ENCODE measurements at places on chromosomes 7 and 10.

GRCh38 chr10:117184821-117185220 is 12.5 kb upstream of the KCNK18 start:
- DNase-seq = no peak

- peak; percentile 78 for DNase-seq
These were observed 58.3 kb downstream of the CDHR3 start for GRCh38 chr7:106021151-106022067.

DNA sequence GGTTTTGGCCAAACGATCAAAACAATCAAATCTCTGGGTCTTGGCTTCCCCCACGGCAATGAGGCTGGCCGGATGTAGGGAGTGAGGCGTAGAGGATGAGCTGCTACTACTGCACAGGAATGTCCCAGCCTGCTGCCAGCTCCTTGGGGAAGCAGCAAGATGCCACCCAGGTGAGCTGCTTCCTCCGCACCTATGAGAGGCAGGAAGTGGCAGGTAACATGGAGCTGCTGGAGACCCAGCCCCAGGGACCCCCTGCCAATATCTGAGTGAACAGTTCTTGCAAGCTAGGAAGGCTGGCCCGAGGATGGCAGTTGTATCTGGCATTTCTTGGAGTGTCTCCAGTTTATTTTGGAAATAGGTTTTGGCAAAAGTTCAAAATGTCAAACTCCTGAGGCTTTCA is 413.5 kb downstream of the DNAJB6 start:
- no peak for DNase-seq

GRCh38 chr7:44148961-44149536 is 7.9 kb upstream of the MYL7 start:
- DNase-seq = no peak

DNA sequence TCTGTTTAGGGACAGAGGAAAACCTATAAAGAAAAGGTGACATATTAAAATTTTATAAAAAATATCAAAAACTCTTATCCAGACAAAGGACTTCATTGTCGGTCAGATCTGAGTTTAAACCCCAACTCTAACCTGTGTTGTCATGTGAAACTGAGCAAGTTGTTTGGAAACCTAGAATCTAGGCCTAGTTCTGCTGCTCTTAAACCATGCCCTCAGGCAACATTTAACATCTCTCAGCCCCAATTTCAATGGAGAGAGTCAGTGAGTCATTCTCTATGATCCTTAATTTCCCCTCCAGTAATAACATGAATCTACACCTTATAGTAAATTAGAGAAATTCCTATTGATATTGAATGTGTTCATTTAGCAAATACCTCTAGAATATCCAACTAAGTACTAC is 192.3 kb downstream of the IMMP2L start:
- no peak for DNase-seq

GRCh38 chr7:144133307-144133706 is 10.3 kb downstream of the OR2A14 start:
- DNase-seq = no peak

DNA sequence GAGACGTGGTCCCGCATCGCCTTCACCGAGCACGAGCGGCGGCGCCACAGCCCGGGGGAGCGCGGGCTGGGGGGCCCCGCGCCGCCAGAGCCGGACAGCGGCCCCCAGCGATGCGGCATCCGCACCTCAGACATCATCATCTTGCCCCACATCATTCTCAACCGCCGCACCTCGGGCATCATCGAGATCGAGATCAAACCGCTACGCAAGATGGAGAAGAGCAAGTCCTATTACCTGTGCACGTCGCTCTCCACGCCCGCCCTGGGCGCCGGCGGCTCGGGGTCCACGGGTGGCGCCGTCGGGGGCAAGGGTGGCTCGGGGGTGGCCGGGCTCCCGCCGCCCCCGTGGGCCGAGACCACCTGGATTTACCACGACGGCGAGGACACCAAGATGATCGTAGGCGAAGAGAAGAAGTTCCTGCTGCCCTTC is 737 bp downstream of the CNNM2 start:
- DNase-seq = no peak

DNA sequence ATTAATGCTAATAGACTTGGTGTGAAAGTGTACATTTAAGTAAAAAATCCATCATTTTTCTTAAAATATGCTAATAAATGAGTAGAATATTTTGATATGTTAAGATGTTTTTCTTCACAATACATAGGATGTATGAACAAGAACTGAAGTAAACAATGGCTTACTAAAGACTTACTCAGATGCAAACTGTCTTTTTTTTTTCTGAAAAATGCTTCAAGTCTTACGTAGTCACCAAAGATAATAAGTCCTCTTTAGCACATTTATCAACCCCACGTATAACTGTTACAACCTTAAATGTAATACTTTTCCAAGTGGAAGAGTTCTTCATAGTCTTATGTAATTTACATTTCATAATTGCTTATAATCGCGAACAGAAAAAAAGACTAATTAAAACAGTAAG is 54.8 kb downstream of the MDFIC start:
- no peak for DNase-seq

DNA sequence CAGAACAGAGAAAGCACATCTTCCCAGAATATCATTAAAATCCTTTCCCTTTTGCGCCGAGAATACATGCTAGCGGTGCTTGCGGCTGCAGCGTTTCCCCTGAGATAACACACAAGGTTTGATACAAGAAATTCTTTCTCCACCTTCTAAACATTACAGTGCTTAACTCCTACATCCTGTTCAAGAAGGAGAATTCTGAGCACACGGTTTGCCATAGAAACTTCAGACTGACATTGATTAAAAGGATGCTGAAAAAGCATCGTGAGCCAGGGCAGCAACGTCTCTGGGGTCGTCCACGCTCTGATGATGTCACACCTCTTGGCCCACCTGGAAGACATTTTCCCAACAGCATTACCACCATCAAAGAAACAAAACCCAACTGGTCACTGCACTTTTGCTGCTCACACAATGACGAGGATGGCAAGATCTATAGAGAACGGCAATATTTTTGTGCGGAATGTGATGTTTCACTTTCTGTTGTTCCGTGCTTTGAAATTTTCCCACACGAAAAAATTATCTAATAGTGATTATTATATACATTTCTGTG is 27.0 kb upstream of the PRSS1 start:
- no peak for DNase-seq

DNA sequence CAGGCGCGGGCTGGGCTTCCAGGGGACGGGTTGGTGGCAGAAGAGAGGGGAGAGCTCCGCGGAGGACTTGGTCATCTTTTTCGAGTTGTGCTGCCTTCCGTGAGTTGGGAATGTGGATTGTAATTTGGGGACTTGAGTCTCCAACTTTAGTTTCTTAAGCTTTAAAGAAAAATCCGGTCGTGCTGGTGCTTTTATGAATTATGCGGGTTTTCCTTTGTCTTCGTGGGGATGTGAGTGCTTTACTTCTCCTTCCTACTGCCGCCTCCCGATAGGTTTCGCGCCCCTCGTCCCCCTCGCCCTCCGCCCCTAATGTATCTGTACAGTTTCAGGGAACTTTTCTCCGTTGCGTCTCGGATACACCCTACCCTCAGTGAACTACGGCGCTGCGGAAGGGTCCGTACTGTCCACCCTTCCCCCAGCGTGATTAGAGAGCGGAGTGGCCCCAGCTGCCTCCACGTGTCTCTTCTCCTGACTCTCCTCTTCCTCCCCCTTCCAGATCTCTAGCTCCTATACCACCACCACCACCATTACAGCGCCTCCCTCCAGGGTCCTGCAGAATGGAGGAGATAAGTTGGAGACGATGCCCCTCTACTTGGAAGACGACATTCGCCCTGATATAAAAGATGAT is 649 bp downstream of the SCD start:
- peak; percentile 53 for DNase-seq

- peak; percentile 76 for DNase-seq
These were observed 85.3 kb upstream of the CCDC6 start for GRCh38 chr10:59991661-59992060.

GRCh38 chr7:36943591-36944435 is 219.5 kb upstream of the AOAH start:
- peak; percentile 24 for DNase-seq

DNA sequence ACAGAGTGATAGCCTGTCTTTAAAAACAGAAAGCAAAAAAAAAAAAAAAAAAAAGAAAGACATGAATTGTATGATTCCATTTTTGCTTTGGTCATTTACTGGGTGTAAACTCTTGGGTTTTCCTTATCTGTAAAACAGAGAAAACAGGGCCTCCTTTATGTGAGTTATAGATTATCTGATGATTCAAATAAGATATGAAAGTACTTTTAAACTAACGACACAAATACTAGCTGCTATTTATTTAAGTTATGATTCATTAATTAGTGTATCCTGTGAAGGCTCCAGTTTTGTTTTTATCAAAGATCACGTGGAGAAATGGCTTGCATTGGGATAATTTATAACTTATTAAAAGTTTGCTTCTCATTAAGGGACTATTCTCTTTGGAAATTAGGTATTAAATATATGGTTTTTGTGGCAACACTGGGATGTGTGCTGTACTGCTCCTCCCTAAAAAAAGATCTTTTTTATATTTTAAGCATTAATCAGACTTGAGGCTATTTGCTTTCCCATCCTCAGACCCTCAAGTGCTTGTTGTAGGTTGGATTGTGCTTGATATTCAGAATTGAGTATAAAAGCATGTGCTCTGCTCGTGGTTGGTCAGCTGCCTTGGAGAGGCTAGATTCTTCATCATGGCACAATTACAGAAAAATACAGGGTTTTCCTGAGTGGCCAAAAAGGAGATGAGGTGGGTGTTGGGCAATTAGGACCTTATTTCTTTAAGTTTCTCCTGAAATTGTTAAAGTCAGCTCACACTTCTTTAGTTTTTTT is 39.9 kb downstream of the NRG3 start:
- DNase-seq = no peak

- peak; percentile 65 for DNase-seq
These were observed 51.4 kb downstream of the C10orf67 start for GRCh38 chr10:23293145-23293724.

DNA sequence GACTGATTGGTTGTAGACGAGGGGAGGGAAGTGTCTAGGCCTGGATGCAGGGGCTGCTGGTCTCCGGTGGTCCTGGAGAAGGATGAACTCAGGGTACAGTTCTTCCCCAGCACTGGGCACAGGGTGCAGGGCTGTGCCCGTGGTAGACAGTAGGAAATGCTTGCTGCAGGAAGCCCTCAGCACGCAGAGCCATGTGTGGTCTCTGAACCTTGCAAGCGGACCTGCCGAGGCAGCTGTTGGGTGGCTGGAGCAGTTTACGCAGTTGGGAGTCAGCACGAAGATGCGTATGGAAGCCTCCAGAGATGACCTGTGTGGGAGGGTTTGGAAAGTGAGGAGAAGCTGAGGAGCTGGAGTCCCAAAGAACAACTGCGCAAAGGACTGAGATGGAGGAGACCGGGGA is 39.0 kb downstream of the DOCK1 start:
- no peak for DNase-seq

GRCh38 chr7:16985621-16986020 is 103.8 kb upstream of the AGR3 start:
- DNase-seq = no peak

GRCh38 chr7:99767662-99768061 is 16.3 kb downstream of the CYP3A4 start:
- no peak for DNase-seq

DNA sequence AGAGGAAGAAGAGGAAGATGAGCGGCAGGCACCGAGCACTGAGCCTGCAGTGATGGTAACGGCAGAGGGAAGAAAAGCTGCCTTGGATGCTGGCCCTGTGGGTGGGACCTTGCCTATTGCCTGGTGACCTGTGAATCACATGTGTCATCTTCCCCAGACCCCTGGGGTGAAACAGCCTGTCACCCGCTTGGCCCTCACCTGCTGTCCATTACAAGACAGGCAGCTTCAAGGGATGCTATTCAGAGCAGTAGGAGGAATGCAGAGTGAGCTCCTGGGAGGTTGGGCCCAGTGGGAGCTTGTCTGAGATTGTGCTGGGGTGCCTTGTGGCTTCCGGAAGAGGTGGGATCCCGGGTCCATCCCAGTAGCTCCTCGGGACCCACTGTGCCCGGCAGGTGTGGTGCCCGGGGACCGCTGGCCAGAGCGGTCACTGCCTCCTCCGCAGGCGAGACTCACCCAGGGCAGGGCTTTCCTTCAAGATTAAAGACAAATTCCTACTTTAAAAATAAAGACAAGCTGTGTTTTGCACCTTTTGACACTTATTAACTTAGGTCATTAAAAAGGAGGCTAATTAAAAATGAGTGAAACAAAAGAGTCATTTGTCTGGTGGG is 440.2 kb upstream of the MKI67 start:
- no peak for DNase-seq

- DNase-seq = no peak
These were observed 66.0 kb downstream of the CALD1 start for GRCh38 chr7:134845461-134845860.

GRCh38 chr7:116213361-116214130 is 3.2 kb downstream of the TES start:
- no peak for DNase-seq

DNA sequence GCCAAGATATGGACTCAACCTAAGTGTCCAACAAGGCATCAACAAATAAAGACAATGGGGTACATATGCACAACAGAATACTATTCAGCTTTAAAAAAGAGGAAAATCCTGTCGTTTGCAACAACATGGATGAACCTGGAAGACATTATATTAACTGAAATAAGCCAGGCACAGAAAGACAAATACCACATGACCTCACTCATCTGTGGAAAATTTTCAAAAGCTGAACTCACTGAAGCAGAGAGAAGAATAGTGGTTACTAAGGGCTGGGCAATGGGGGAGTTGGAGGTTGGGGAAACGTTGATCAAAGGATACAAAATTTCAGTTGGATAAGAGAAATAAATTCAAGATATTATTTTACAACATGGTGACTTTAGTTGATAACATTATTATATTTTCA is 221.4 kb upstream of the PITRM1 start:
- no peak for DNase-seq

GRCh38 chr10:59517996-59518395 is 155.6 kb upstream of the FAM13C start:
- no peak for DNase-seq

DNA sequence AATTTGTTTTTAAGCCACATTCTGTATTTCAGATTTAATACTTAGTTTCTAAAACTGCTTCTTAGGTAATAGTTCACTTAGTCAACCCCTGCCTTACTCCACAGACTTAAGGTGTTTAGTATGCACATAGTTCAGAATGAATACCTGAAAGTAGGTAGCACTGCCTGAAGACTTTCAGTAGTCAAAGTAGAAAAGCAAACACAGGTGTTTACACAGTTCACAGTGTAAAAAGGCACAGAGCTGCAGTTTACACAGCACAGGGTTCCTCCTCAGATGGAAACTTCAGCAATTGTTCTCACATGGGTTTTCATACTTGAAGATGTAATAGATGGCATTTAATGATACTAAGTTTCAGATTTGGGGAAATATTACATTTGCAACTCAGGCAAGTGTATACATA is 3.1 kb upstream of the PKD1L1 start:
- no peak for DNase-seq

Data from NCI-H1417 (cell line).